Dorsolateral prefrontal cortex (tissue), 122 donors: ENCODE measurements at places on chromosomes 7 and 10.

- DNase-seq: no peak
These were observed 212.0 kb downstream of the CAMK1D start for GRCh38 chr10:12561307-12561706.

GRCh38 chr7:143878884-143879283, 23.1 kb downstream of the TCAF1 start:
- DNase-seq: no peak

- DNase-seq: no peak
These were observed 550 bp upstream of the PLAU start for GRCh38 chr10:73910401-73910763.

DNA sequence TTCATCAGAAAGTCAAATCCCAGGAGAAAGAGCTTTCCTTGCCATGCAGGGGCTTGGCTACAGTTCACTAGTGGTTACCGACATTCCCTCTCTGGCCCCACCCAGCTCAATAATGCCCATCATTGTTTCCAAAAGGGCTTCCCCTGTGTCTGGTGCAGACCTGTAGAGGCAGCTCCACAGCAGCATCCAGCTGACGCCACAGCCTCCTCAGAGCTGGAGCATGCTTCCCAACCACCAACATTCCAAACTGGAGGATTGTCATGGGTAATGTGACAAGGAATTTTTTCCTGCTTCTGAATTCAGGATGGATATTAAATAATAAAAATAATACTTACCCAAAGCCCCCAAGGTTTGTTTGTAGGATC, 77.4 kb downstream of the ZNF365 start:
- DNase-seq: no peak

DNA sequence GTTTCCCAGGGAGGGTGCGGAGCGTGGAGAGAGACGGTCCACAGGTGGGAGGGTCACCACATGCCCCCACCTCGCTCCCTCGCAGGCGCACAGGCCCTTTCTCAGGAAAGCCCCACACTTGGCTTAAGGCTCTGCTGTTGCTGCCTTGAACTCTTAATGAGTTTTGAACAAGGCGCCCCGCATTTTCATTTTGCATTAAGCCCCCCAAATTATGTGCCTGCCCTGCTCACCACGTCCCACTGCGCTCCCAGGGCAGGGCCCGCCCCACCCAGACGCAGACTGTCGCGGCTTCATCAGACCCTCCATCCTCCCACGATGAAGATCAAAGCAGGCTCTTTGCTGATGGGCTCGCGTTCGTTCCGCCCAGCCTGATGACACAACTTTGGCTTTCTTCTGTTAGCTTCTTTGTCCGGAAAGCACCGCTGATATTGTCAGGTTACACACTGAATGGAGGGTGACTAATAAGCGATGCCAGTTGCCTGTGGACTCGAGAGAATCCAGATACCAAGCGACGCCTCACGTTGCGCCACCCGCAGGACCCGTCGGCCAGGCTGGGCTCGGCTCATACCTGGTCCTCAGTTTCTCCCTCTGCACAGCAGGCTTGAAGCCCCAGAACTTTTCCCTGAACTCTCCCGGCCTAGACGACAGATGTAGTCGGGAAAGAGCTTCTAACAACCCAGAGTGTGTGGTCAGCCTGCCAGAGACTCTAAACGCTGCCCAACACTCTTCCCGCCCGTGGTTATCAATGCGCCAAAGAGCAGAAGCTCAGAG, 9.5 kb downstream of the CALML3 start:
- no peak for DNase-seq

- DNase-seq: no peak
These were observed 71.7 kb upstream of the TMEM106B start for GRCh38 chr7:12139416-12139815.

DNA sequence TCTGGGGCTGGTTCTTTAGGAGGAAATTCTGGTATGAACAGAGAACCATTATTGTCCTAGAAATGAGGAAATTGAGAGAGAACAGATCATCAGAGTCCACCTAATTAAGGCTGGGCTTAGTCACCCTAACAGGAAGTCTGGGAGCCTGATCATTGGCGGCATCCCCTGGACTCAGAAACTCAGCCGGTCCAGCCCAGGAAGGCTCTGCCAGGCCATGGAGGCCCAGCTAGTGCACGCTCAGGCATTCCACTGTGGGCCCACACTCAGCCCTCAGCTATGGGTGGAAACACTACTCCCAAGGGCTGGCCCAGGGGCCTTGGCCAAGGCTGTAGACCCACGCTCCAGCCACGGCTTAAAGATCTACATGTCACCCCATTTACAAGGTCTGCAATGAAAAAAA, 109.2 kb downstream of the PTPN20 start:
- peak; percentile 19 for DNase-seq

DNA sequence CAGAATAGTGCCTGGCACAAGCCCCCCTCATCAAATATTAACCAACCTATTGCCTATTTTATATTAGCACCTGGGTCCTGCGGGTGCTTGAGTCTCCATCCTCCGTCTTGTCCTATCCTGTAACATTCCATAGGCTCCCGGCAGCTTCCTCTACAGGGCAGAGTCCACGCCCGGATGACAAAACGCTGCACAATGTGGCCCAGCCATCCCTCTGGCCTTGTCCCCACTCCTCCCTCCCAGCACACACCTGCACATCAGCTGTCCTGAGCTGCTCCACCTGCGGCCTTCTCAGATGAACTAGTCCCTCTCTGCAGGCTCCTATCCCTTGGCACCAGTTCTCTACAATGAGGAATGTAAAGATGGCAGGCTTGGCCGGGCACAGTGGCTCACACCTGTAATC, 153.5 kb upstream of the PDE1C start:
- DNase-seq: no peak

DNA sequence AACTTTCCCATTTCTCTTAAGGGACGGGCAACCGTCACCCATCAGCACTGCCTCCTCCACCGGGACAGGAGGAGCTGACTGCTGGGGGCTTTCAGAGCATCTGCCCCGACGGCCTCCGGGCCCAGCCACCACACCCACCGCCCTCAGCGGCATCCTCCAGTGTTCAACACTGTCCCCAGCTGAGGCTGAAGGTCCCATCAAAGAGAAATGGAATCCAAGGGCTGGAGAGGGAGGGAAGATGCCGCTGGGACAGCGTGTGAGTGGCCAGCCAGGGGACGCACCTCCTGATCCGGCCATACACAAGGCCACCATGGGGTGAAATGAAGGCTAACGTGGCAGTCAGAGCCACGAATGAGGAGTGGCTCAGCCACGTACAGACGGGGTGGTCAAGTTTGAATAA, 153.6 kb upstream of the PPP2R2D start:
- DNase-seq: no peak

DNA sequence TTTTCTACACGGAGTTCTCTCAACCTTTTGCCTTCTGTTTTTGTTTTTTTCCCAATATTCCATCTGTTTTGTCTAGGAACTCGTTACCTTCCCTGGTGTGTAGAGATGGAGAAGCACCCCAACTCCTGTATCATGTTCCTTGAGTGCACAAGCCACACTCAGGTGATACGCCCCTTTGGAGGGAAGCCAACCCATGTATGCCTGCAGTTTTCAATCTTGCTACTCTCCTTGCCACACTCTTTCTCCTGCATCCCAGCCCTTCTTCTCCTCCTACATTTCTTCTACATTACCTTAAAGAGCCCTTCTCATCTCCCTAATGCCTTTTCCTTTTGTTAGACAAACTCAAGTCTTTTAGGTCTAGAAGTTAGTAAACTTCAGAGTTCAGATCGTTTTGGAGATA, 10.2 kb upstream of the SP4 start:
- DNase-seq: no peak

DNA sequence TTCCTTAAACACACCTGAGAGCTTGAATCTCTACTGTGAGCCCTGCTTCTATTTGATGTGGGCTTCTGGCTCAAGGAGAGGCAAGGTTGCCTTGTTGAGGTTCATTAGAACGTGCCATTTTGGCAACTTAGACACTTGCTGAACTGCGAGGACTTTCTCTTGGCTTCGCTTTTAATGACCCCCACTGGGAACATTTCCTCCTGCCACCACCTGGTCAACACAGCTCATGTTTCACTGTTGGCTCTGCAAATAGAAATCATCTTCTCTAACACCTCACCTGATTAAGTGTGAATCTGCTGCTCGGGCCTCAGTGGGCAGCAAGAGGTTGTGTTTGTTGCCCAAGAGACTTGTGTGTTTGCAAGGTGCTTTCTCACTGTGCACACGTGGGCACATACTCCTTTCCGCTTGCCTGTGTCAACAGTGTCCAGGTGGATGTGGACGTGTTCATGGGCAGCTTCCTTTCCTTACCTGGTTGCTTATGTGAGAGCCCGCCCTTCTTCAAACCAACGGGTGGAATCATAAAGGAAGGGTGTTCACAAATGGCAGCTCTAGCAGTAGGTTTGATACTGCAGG, 147.0 kb downstream of the NRP1 start:
- DNase-seq: no peak

DNA sequence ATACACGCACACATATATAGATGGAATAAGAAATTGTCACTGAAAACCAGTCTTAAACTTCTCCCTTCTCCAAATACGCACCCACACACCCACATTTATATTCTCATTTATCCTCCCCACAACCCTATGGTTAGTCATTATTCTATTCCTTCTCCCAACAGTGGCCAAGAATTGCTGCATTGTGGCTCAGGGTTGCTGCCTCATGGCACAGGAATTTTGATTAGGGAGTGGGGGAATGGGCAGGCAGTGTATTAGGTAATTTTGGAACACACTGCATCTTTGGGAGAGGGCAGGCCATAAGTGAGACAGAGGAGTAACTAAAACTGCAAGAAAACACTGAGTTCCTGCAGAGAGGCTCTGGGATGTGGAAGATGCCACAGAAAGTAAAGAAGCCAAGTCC, 35.7 kb downstream of the NAPEPLD start:
- DNase-seq: no peak

- no peak for DNase-seq
These were observed 6.1 kb upstream of the TBRG4 start for GRCh38 chr7:45117582-45117981.

DNA sequence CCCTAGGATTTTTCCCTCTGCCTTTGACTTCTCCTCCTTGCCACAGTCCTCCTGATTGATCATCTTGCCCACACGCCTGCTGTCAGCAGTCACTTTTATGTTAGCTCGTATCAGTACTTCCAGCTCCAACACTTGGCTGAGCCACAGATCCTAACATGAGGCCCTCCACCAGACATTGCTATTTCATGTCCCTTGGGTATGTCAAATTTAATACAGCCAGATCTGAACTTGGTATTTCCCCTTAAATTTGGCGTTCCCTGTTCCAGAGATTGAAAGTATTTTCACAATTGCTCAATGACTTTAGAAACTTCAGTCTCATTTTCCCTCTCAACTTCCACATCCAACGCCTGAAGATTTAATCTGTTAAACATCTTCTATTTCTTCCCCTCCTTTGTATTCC, 140.4 kb downstream of the RNLS start:
- DNase-seq: no peak

DNA sequence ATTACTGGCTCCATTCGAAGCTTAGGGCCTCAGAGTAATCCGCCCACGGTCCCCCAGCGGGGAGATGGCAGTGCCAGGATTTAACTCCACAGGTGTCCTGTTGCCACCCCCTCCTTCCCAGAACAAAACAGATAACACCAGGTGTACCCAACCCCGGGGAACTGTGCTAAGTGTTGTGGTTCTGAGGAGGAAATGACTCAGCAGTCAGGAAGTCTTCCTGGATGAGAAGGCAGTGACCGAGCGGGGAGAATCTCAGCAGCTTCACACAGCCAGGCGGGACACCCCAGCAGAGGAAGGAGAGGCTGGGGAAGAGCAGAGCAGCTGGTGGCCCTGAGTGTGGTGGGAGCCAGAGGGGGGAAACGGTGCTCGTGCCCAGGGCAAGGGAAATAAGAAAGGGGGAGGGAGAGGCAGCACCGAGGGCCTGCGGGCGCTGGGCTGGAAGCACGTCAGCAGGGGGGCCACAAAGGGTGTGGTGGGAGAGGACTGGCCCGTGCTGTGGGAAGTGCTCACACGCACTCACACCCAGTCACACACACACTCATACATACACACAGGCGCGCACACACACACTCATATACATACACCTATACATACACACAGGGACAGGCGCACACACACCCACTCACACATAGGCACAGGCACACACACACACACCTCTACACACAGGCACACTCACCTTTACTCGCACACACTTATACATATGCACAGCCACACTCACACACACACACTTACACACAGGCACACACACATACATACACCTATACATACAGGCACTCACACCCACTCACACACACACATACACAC, 59.8 kb upstream of the CHST15 start:
- DNase-seq: no peak

- DNase-seq: no peak
These were observed 91.2 kb upstream of the PARD3 start for GRCh38 chr10:34906067-34906965.

- no peak for DNase-seq
These were observed 20.8 kb downstream of the PILRA start for GRCh38 chr7:100394077-100394476.

- DNase-seq: no peak
These were observed 20.9 kb downstream of the CD36 start for GRCh38 chr7:80659120-80660055.

DNA sequence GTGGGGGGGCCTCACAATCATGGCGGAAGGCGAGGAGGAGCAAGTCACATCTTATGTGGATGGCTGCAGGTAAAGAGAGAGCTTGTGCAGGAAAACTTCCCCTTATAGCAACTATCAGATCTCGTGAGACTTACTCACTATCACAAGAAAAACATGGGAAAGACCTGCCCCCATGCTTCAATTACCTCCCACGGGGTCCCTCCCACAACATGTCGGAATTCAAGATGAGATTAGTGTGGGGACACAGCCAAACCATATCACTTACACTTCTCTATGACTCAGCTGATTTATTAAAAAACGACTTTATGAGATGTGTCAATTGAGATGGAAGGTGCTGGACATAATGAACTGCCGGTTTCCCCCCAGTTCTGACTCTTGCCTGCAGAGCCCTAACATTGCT, 23.8 kb upstream of the CHN2 start:
- DNase-seq: no peak

GRCh38 chr10:60208676-60209269, 180.9 kb downstream of the ANK3 start:
- no peak for DNase-seq

DNA sequence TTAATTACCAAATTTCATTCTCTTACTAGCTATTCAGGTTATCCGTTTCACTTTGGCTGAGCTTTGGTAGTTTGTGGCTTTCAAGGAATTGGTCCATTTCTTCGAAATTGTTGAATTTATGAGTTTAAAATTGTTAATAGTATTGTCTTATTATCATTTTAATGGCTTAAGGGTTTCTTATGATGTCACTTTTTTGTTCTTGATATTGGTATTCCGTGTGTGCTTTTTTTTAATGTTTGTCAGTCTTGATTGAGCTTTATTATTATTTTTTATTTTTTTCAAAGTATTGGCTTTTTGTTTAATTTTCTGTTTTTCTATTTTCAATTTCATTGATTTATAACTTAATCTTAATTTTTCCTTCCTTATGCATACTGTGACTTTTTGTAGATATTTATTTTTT, 25.9 kb downstream of the FRG2B start:
- no peak for DNase-seq
